ENCODE measurements at places on chromosomes 1 and 21.

- no peak overlapping the region for H3K4me3 ChIP-seq
- no peak for DNase-seq
- H3K27me3 ChIP-seq, result no peaks in the 10 kb centered on the region
- H3K36me3 ChIP-seq, result peaks cover 8% of the 10 kb centered on the region
- no peaks in the 10 kb centered on the region for H3K4me1 ChIP-seq
- no peak overlapping the region for H3K27ac ChIP-seq
Observed at GRCh38 chr1:54248966-54249365, 49.0 kb downstream of the MRPL37 start.

DNA sequence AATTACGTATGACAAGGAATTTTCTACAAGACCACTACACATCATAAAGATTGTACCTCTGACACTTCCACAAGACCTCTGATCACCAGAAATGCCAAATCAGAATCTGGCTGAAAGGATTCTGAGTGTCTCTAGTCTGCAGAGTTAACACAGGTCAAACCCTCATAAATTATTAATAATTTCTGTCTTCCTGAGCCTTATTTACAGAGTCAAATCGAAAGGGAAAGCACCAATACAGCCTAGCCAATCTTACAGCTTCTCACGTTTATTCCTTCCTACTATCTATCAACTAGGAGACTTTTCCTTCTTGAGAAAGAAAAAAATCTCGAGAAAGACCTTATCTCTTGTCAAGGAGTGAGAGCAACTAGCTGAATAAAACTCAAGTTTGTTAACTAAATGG lies 2151.6 kb downstream of the MRPL39 start:
- H3K27ac ChIP-seq, result no peak overlapping the region
- H3K4me3 ChIP-seq, result no peak overlapping the region
- DNase-seq, result no peak
- no peaks in the 10 kb centered on the region for H3K36me3 ChIP-seq
- no peaks in the 10 kb centered on the region for H3K27me3 ChIP-seq

GRCh38 chr1:15246960-15247614 lies at the start of gene FHAD1:
Gene FHAD1, plus strand, starts transcription at chr1:15247223. Its CDS starts 4,562 bp downstream, at chr1:15251785.
- no peaks in the 10 kb centered on the region for H3K36me3 ChIP-seq
- H3K27me3 ChIP-seq, result peaks cover 14% of the 10 kb centered on the region
- H3K4me1 ChIP-seq, result no peaks in the 10 kb centered on the region
- no peak within 1 kb of the TSS for H3K27ac ChIP-seq

GRCh38 chr1:211687462-211688215 lies 12.2 kb upstream of the NEK2 start:
- no peak overlapping the region for H3K27ac ChIP-seq
- H3K27me3 ChIP-seq, result no peaks in the 10 kb centered on the region
- no peaks in the 10 kb centered on the region for H3K36me3 ChIP-seq
- no peak for DNase-seq

DNA sequence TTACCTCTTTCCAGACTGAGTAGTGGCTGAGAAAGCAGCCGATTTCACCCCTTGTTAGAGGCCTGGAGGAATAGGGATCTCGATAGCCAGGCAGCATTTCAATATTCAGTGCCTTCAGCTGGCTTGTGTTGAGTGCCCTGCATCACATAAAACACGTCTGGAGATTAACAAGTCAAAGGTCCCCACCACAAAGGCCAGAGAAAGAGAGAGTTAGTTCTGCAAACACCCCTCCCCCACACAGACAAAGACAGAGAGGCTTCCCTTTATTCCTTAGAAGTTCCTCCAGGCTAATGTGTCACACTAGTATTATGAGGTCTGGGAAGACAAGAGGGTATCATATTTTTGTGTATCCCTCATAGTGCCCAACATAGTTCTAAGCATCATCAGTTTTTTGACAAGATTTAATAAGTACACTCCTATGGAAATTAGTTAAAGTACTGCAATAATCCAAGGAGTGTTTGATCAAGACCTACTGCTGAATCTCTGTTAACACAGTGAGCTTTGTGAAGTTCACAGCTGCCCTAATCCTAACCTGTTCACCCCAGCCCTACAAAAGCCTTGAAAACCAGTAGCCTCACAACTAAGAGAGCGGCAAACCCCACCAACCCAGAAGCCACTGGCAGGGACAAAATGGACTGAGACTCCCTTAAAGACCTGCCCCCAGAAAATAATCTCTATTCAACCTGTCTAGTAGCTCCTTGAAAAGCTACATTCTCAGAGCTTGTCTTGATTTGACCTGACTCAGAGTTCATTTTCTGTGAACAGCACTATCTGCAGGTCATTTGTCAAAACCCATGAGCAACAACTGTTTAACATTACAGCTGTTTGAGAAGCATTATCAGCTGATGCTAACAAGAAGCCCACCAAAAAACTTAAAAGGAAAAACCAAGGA lies 91.9 kb downstream of the COLGALT2 start:
- no peak overlapping the region for H3K27ac ChIP-seq
- H3K36me3 ChIP-seq, result no peaks in the 10 kb centered on the region
- H3K4me1 ChIP-seq, result no peaks in the 10 kb centered on the region
- DNase-seq, result no peak

DNA sequence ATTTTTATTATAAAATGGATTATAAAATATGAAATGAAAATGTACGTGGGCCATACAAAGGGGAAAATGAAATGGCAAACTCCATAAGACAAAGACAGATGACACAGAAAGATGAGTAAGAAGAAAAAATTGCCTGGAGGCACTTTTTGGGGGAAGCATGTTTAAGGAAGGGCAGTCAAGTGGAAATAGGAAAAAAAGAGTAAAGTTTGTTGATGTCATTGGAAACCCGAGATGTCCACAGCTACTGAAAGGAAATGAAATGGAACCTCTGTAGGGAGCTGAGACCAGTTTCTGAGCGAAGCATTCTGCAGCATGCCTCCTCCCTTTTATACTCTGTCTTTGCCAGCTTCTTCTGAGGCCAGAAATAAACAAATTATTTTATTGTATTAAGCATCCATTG lies 203.4 kb upstream of the UBE2U start:
- H3K27me3 ChIP-seq, result no peaks in the 10 kb centered on the region
- no peaks in the 10 kb centered on the region for H3K36me3 ChIP-seq
- H3K4me1 ChIP-seq, result no peaks in the 10 kb centered on the region
- DNase-seq, result no peak

DNA sequence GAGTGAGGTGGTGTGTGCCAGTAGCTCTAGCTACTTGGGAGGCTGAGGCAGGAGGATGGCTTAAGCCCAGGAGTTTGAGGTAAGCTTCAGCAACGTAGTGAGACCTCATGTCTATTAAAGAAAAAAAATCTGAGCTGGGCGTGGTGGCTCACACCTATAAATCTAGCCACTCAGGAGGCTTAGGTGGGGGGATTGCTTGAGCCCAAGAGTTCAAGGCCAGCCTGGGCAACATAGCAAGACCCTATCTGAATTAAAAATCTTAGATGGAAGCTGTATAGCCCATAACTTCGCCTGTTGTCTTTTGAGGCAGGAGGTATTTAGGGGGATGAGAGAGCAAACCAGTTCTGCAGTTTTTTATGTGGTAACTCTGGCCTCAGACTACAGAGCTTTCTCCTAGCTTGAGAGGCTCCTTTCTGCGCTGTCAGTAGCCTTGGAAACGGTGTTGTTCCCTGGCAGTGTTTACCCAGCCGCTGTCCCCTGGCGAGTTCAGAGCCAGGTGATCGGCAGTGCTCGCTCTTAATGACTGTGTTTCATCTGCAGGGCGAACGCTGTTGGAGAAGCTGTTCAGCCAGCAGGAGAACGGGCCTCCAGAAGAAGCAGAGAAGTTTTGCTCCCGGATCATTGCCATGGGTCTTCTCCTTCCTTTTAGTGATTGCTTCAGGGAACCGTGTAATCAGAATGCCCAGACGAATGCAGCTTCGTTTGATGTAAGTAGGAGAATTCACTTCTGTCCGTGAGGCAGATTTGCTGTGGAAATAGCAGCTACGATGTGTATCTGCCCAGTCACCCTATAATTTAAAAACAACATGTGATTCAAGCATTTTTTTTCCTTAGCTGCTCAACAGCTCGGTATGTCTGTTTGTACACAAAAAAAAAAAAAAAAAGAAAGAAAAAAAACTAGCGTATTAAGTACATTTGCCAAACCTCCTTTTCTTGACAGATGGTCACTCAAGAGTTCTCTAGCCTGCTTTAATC lies 31.2 kb downstream of the FMN2 start:
- no peaks in the 10 kb centered on the region for H3K4me1 ChIP-seq
- H3K36me3 ChIP-seq, result no peaks in the 10 kb centered on the region
- no peak overlapping the region for H3K4me3 ChIP-seq
- no peaks in the 10 kb centered on the region for H3K27me3 ChIP-seq

- no peak overlapping the region for H3K27ac ChIP-seq
- no peak for DNase-seq
- no peak overlapping the region for H3K4me3 ChIP-seq
- H3K36me3 ChIP-seq, result no peaks in the 10 kb centered on the region
- no peaks in the 10 kb centered on the region for H3K4me1 ChIP-seq
Observed at GRCh38 chr1:30659702-30660101, 63.7 kb downstream of the MATN1 start.

DNA sequence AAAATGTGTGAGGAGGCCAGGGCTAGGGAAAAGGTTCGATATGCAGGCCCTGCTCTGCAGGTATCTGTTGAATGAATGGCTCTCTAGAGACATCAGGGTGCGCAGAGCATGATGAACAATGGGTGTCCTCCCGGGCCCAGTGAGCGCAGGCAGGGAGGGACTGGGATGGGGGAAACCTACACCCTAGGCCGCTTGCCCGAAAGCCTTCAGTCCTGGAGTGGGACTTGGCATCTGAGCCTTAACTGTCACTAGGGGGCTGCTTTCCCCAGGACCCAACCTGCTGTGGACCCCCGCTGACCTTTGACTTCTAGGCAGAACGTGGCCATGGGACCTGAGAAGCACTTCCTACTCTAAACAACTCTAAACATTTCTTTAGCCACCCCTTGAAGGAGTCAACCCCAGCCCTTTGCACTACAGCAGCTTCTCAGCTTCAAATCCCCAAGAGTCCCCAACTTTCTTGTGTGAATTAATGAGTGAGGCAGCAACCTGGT lies 444 bp upstream of the MAP3K6 start:
- no peaks in the 10 kb centered on the region for H3K27me3 ChIP-seq
- H3K4me3 ChIP-seq, result no peak overlapping the region
- H3K36me3 ChIP-seq, result no peaks in the 10 kb centered on the region
- peaks cover 22% of the 10 kb centered on the region for H3K4me1 ChIP-seq
- H3K27ac ChIP-seq, result no peak overlapping the region
- DNase-seq, result no peak

DNA sequence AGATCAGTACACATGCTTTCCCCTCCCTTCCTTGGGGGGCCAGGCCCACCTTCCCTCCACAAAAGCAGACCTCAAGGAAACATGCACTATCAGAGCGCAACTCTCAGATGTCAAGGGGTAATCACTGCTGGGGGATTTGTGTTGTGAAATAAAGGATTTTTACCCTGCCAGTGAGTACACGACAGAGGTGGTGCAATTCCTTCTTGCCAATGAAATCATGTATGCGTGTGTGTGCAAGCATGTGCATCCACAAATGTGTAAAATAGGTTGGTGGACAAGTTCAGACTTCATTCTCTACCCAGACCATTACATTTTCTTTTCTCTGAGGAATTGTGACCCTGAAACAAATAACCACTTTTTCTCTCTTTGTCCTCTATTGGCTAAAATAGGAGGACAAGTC lies 9.8 kb upstream of the NOS1AP start:
- DNase-seq, result no peak
- no peak overlapping the region for H3K27ac ChIP-seq
- no peaks in the 10 kb centered on the region for H3K36me3 ChIP-seq

- peaks cover 2% of the 10 kb centered on the region for H3K27me3 ChIP-seq
- H3K36me3 ChIP-seq, result no peaks in the 10 kb centered on the region
- no peak overlapping the region for H3K4me3 ChIP-seq
- H3K4me1 ChIP-seq, result peaks cover 11% of the 10 kb centered on the region
- no peak overlapping the region for H3K27ac ChIP-seq
Observed at GRCh38 chr1:31376375-31377134, 3.7 kb upstream of the FABP3 start.

DNA sequence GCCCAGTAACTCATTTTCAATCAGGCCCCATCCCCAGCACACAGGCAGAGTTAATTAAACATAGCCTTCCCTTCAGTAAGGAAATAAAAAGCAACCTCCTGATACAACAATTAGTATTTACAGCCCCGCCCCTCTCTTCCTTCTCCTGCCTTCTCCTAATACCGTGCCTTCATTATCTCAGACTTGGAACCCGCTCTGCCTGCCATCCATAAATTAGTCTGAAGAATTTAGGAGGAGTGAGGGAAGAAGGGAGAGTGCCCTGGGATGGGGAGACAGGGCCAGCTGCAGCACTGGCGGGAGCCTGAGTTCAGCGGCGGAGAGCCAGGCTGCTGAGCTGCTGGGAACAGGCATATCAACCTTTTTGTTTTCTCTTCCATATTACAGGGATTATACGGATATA lies 172.8 kb downstream of the ACTL8 start:
- no peaks in the 10 kb centered on the region for H3K27me3 ChIP-seq
- H3K4me1 ChIP-seq, result no peaks in the 10 kb centered on the region
- no peaks in the 10 kb centered on the region for H3K36me3 ChIP-seq
- H3K27ac ChIP-seq, result no peak overlapping the region

- no peak for DNase-seq
- no peaks in the 10 kb centered on the region for H3K36me3 ChIP-seq
- no peak overlapping the region for H3K4me3 ChIP-seq
- no peaks in the 10 kb centered on the region for H3K4me1 ChIP-seq
- H3K27me3 ChIP-seq, result no peaks in the 10 kb centered on the region
Observed at GRCh38 chr1:82044111-82044510, 243.4 kb downstream of the ADGRL2 start.

GRCh38 chr1:153545067-153546055 lies at the start of gene S100A4:
Gene S100A4, minus strand, starts transcription at chr1:153545806. Its CDS starts 1,012 bp downstream, at chr1:153544794.
- H3K36me3 ChIP-seq, result peaks cover 16% of the 10 kb centered on the region
- H3K4me3 ChIP-seq, result peak within 1 kb of the TSS; percentile 93
- H3K27me3 ChIP-seq, result no peaks in the 10 kb centered on the region

GRCh38 chr1:161313554-161314200 lies 504 bp upstream of the SDHC start:
- no peak for DNase-seq
- H3K27me3 ChIP-seq, result no peaks in the 10 kb centered on the region
- peak overlapping the region; percentile 93 for H3K4me3 ChIP-seq
- peak overlapping the region; percentile 94 for H3K27ac ChIP-seq
- H3K36me3 ChIP-seq, result no peaks in the 10 kb centered on the region
- H3K4me1 ChIP-seq, result peaks cover 18% of the 10 kb centered on the region

DNA sequence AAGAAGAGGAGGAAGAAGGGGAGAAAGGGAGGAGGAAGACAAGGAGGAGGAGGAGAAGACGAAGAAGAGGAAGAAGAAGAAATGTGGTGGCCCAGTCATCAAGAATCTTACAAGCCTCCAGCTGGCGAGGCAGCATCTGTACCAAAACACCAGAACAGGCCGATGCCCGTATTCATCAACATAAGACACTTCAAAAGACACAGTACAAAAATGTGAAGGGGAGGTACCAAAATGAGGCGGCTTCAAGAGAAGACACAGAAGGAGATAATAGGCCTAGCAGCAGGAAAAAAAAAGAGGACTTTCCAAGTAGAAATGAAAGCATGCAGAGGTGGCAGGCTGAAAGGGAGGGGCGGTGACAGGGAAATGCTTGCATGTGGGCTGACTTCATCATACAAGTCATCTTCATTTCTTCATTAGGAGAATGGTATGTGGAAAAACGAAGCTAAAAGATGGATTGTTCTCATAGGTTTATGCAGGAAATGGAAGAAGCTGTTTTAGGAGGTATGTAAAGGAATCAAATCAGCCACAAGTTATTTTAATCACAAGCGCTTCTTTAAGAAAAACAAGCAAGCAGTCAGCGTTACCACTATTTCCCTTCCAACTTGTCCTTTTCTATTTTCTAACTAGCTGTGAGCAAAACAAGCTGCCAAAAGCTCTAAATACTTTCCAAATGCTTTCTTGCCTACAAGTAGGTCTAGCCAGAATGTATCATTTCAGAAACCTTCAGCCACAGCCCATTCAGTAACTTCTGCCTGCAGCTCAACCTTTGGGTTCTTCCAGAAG lies 192.3 kb downstream of the SLC45A1 start:
- H3K36me3 ChIP-seq, result peaks cover 10% of the 10 kb centered on the region
- peak overlapping the region; percentile 75 for H3K27ac ChIP-seq
- no peaks in the 10 kb centered on the region for H3K27me3 ChIP-seq
- peaks cover 30% of the 10 kb centered on the region for H3K4me1 ChIP-seq

All from CD4-positive, CD25-positive, alpha-beta regulatory T cell (primary cell).